CD8-positive, alpha-beta memory T cell (primary cell): ENCODE measurements at places on chromosomes 5 and 9.

DNA sequence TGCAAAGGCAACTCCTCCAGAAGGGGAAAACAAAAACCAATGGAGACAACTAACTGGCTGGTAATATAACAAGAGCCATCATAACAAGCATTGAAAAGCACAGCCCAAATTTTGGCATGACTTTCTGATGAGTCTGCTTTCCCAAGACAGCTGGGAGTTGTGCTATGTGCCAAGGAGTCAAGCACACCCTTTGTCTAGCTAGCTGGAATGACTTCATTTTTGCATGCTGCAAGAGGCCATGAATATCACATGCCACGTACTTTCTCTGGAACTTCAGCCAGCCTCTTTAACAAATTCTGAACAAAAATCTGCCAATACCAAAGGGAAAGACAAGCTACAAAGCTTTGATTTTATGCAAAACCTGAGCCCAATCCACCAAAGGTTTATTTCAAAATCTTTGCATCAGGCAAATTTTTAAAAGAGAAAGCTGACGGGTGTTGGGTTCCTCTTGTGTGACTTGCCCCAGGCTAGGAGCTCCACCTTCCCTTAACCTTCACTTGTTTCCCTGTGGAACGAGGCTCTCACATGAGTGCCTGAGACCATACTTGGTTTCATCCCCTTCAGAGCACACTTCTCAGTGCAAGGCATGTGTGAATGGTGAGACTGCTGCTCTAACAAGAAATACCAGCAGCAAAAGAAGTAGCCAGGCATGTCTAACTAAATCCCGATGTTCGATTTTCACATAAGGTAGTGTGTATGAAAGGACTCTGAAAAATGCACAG is 47.3 kb downstream of the S1PR3 start:
- DNase-seq: no peak
- no peak overlapping the region for H3K4me3 ChIP-seq
- H3K4me1 ChIP-seq: no peaks in the 10 kb centered on the region
- H3K36me3 ChIP-seq: no peaks in the 10 kb centered on the region

GRCh38 chr9:105967797-105968196 is 273.5 kb downstream of the TMEM38B start:
- H3K36me3 ChIP-seq: no peaks in the 10 kb centered on the region
- no peak overlapping the region for H3K27ac ChIP-seq
- no peak for DNase-seq
- no peaks in the 10 kb centered on the region for H3K27me3 ChIP-seq

DNA sequence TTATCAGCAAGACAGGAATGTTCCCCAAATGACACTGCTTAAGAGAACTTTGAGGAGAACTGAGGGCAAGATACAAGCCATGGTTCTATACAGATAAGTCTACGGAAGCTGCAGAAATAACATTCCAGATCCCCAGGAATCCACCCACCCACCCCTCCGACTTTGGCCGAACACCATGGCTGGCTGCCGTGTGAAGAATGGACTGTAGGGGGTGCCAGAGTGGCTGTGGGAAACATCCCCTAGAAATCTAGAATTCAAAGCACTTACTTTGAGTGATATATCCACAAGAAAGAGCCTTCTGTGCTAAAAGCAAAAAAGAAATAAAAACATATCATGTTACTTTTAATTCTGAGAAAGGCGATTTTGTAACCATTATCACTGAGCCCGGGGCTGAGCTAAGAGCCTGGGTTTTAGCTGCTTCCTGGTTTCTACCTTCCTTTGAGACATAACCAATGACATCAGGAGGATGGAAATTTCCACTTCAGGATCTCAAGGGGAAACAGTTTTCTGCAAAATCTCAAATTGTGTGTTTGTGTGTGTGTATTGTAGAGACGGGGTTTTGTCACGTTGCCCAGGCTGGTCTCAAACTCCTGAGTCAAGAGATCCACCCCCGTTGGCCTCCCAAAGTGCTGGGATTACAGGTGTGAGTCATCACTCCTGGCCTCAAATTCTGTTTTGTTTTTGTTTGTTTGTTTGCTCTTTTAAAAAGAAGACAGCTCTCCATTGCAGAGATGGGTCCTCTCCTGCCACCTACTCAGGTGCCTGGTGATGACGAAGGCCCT is 36.4 kb downstream of the GGTA1 start:
- no peaks in the 10 kb centered on the region for H3K27me3 ChIP-seq
- H3K27ac ChIP-seq: no peak overlapping the region
- no peak overlapping the region for H3K4me3 ChIP-seq
- no peak for DNase-seq

DNA sequence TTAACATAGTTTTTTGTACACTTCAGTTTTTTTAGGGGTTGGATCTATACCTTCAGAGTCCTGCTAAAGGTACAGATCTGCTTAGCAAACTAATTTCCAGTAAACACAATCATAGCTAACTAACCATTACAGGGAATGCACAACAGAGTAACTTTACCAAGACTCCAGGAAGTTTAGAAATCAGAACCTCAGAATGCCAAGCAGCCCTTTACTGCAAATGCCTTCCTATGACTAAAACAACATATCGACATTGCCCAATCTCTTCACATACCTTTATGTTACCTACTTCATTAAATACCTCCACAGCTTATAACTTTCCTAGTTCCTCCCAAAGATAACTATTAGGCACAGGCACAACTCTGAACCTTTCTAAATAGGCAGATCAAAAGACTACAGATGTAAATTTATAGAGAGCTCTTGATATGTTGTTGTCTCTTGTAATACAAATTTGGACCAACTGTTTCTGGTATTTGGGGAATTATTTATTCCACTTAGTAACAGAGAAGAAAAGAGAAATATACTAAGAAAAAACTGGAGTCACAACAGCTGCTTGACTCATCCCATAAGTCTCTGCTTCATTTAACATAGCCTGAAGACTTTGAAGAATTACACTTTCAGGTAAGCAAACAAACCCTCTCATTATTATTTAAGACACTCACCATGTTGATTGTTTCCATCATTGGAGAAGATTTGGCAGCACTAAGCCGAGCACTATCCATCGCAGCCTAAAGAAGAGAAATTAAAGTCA is 46.0 kb upstream of the OR2K2 start:
- no peak overlapping the region for H3K4me3 ChIP-seq
- DNase-seq: no peak
- peaks cover 21% of the 10 kb centered on the region for H3K36me3 ChIP-seq
- H3K4me1 ChIP-seq: no peaks in the 10 kb centered on the region

- peak; percentile 82 for DNase-seq
- no peaks in the 10 kb centered on the region for H3K27me3 ChIP-seq
- peak overlapping the region; percentile 76 for H3K27ac ChIP-seq
- peaks cover 38% of the 10 kb centered on the region for H3K4me1 ChIP-seq
- peak overlapping the region; percentile 79 for H3K4me3 ChIP-seq
Observed at GRCh38 chr9:79572608-79573411, 1.0 kb downstream of the TLE4 start.

DNA sequence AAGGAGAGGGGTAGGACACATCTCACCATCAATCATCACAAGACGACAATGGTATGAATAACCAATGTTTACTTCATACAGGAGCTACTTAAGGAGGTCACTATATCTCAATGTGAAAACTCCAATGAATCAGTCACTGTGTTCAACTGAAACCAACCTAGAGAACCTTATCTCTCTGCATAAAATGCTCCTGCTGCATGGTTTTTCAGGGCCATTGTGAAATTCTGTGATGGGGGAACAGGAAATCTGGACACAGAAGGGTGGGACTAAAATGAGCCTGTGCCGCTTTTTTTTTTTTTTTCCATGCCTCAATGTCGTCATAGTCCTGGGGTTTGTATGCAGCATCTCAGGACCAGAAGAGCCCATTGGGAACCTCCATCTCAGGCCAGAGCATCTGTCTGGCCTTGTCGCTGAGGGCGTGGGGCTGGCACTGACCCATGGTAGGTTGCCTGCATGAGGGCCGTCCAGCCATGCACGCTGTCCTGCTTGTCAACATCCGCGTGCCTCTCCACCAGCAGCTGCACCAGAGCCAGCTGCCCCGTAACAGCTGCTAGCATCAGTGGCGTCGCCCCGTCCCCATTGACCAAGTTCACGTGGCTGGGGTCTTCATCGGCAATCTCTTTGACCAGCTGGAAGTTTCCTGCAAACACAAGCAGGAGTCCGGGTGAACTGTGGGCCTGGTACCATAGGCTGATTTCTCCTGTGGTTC is 12.7 kb downstream of the ANKS6 start:
- no peak overlapping the region for H3K4me3 ChIP-seq
- no peak overlapping the region for H3K27ac ChIP-seq
- H3K36me3 ChIP-seq: no peaks in the 10 kb centered on the region
- H3K4me1 ChIP-seq: no peaks in the 10 kb centered on the region

DNA sequence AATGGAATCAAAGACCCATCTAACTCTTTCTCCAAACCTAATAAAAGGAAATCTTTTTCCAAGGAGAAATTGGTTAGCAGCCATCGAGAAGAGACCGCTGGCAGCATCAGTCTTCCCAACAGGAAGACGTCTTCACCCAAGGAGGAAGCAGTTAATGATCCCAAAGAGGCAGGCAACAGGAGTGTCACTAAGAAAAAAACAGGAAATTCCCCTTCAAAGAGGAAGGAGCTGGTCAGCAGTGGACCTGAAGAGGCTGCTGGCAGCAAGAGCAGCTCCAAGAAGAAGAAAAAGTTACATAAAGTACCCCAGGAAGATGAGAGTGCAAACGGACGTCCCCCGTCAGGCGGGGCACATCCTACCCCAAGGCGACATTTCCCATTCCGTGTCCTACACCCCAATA is 143.7 kb downstream of the ELAVL2 start:
- no peak overlapping the region for H3K27ac ChIP-seq
- H3K4me3 ChIP-seq: no peak overlapping the region
- no peak for DNase-seq
- H3K36me3 ChIP-seq: no peaks in the 10 kb centered on the region
- no peaks in the 10 kb centered on the region for H3K27me3 ChIP-seq

GRCh38 chr9:34823778-34824177 is 113.8 kb upstream of the CCL21 start:
- H3K27ac ChIP-seq: no peak overlapping the region
- no peak overlapping the region for H3K4me3 ChIP-seq
- DNase-seq: no peak
- H3K27me3 ChIP-seq: no peaks in the 10 kb centered on the region

GRCh38 chr5:53343187-53343586 is 137.2 kb upstream of the FST start:
- no peaks in the 10 kb centered on the region for H3K4me1 ChIP-seq
- H3K36me3 ChIP-seq: no peaks in the 10 kb centered on the region
- no peaks in the 10 kb centered on the region for H3K27me3 ChIP-seq
- DNase-seq: no peak

DNA sequence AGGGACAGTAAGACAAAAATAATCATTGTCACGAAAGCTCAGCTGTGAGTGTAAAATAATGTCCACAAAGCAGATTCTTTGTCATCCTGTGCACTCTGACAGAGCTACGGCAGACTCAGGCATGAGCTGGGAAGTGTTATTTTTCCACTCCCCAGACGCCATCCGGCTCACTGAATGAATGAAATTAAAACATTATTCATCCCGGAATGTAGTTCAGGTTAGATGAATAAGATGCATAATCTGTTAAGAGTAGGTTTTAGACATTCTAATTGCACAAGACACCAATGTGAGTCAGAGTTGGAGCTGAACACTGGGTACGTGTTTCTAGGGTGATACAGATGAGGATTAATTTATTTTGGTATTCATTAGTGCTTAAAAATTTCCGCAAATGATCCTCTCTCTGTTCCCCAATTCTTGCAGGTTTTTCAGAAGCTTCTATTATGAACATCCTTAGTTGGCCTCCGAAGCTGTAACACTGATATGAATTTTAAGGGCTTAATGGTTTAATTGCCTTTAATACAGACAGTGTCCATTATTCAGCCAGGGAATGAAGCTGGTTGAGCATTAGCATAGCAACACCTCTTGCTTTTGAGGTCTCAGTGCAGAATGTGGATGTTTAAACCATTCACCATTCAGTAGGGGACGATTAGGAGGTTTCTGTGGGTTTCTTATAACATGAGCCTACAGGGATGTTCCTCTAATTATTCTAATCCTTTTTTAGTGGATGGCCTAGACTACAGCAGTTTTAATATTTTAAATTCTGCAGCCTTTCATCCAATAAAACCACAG is 65.6 kb upstream of the FRRS1L start:
- no peaks in the 10 kb centered on the region for H3K36me3 ChIP-seq
- H3K4me1 ChIP-seq: no peaks in the 10 kb centered on the region
- no peaks in the 10 kb centered on the region for H3K27me3 ChIP-seq
- H3K27ac ChIP-seq: no peak overlapping the region
- no peak for DNase-seq

GRCh38 chr9:71270554-71270953 is 149.1 kb upstream of the TRPM3 start:
- H3K36me3 ChIP-seq: no peaks in the 10 kb centered on the region
- H3K27ac ChIP-seq: no peak overlapping the region
- H3K4me3 ChIP-seq: no peak overlapping the region
- H3K27me3 ChIP-seq: no peaks in the 10 kb centered on the region
- no peak for DNase-seq

DNA sequence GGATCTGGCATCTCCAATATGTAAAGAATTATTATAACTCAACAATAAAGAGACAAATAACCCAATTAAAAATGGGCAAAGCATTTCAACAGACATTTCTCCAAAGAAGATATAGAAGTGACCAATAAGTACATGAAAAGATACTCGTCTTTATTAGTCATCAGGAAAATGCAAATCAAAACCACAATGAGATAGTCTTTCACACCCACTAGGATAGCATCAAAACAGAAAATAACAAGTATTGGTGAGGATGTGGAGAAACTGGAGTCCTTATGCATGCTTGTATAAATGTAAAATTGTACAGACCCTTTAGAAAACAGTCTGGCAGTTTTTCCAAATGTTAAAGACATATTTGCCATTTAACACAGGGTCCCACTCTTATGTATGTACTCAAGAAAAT is 39.1 kb upstream of the ITGA1 start:
- no peaks in the 10 kb centered on the region for H3K27me3 ChIP-seq
- H3K4me3 ChIP-seq: no peak overlapping the region
- H3K36me3 ChIP-seq: no peaks in the 10 kb centered on the region
- peaks cover 21% of the 10 kb centered on the region for H3K4me1 ChIP-seq
- H3K27ac ChIP-seq: no peak overlapping the region

DNA sequence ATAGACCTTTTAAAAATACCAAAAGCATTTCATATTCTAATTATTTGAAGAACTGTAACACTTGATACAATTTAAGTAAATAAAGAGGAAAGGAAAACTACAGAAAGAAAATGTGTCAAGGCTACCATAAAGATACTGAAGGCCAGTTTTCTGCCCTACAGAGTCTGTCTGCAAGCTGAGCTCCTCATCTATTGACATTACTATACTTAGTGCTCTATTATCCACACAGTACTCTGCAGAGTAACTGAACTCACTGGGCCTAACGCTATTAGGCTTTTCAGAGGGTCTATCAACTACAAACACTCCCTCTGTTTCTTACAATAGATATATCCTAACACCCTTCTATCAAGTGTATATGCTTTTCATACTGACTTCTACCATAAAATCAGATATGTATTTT is 57.1 kb upstream of the SUSD1 start:
- H3K4me1 ChIP-seq: no peaks in the 10 kb centered on the region
- no peak overlapping the region for H3K27ac ChIP-seq
- peaks cover 21% of the 10 kb centered on the region for H3K36me3 ChIP-seq

GRCh38 chr9:2916382-2916985 is 72.6 kb upstream of the PUM3 start:
- H3K4me3 ChIP-seq: no peak overlapping the region
- no peaks in the 10 kb centered on the region for H3K27me3 ChIP-seq
- H3K36me3 ChIP-seq: no peaks in the 10 kb centered on the region
